Gastroesophageal sphincter (tissue), 4 donors: ENCODE measurements at places on chromosomes 4 and X. TPM values are rescaled to one million over a fixed set of nuclear protein-coding genes. Genes with fewer than 3 reads are reported as not detected.
A peak's percentile ranks its signal among the peaks of the same experiment; 100 is the strongest.

DNA sequence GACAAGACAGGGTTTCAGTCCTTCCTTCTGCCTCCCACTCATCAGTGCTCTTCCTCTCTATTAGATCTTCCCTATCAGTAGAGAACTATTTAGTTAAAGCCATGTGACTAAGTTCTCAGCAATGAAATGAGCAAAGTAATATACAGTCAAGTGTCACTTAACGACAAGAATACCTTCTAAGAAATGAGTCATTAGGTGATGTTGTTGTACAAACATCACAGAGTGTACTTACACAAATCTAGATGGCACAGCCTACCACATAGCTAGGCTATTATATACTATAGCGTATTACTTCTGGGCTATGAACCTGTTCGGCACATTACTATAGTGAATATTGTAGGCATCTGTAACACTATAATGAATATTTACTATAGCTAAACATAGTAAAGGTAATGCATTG, 71.3 kb downstream of the POU4F2 start:
- H3K27ac ChIP-seq, result no peak overlapping the region
- ATAC-seq, result no peak
- H3K27me3 ChIP-seq, result no peaks in the 10 kb centered on the region
- no peaks in the 10 kb centered on the region for H3K4me1 ChIP-seq

GRCh38 chr4:185298728-185299430, 89.5 kb downstream of the SNX25 start:
- H3K4me3 ChIP-seq, result no peak overlapping the region
- no peaks in the 10 kb centered on the region for H3K27me3 ChIP-seq
- no peak for ATAC-seq
- H3K27ac ChIP-seq, result no peak overlapping the region
- H3K36me3 ChIP-seq, result no peaks in the 10 kb centered on the region
- H3K4me1 ChIP-seq, result no peaks in the 10 kb centered on the region

DNA sequence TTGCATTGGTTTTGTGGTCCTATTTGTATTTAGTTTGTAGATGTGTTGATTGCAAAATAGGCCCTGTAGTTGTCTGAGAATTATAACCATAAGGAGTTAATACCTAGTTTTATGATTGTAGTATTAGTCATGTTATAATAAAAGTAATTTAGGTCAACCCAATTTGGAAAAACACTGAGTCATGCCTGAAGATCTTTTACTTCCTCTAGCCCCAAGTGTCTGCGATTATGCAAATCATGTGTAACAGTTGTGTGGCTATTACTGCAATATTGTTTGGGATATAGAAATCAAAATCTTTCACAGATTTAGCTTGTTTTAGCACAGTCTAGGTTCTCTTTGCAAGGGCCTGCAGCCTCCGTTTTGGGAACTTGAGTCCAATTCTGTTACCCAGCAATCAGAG, 12.6 kb downstream of the SRD5A3 start:
- peaks cover 17% of the 10 kb centered on the region for H3K4me1 ChIP-seq
- no peaks in the 10 kb centered on the region for H3K27me3 ChIP-seq
- no peaks in the 10 kb centered on the region for H3K36me3 ChIP-seq

DNA sequence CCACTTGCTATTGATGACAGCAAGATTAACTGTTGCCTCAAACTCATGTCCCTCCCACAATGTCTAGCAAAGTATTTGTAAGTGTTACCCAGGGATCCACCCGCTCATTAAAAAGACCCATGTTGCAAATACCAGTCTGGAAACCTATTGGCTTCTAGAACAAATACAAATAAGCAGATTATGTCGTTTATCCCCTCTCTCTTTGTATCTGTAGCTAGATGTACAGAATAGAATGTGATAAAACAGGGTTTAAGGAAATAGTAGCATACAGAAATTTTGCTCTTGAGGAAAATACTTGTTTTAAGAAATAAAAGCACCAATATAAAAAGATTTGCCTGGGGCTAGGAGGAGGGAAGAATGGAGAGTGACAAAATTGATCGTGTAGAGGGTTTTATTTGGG, 142.7 kb upstream of the ZIC3 start:
- H3K4me3 ChIP-seq, result no peak overlapping the region
- H3K4me1 ChIP-seq, result peaks cover 14% of the 10 kb centered on the region
- no peak for ATAC-seq
- no peaks in the 10 kb centered on the region for H3K36me3 ChIP-seq

- H3K27me3 ChIP-seq, result peaks cover 7% of the 10 kb centered on the region
- no peak overlapping the region for H3K4me3 ChIP-seq
- H3K27ac ChIP-seq, result no peak overlapping the region
Observed at GRCh38 chr4:8073206-8073863, 85.3 kb downstream of the ABLIM2 start.

DNA sequence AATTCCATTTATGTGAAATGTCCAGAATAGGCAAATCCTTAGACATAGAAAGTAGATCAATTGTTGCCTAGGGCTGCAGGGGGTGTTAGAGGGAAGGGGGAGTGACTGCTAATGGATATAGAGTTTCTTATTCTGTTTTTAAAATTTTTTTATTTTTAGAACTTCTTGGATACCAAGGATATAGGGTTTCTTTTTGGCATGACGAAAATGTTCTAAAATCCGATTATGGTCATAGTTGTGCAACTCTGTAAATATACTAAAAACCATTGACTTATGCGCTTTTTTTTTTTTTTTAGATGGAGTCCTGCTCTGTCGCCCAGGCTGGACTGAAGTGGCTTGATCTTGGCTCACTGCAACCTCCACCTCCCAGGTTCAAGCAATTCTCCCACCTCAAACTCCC, 125.2 kb upstream of the USP9X start:
- no peak for ATAC-seq
- H3K27me3 ChIP-seq, result no peaks in the 10 kb centered on the region
- H3K4me3 ChIP-seq, result no peak overlapping the region
- H3K4me1 ChIP-seq, result no peaks in the 10 kb centered on the region
- no peaks in the 10 kb centered on the region for H3K36me3 ChIP-seq

- no peak for ATAC-seq
- H3K27ac ChIP-seq, result no peak overlapping the region
- no peaks in the 10 kb centered on the region for H3K36me3 ChIP-seq
- no peaks in the 10 kb centered on the region for H3K27me3 ChIP-seq
- H3K4me1 ChIP-seq, result no peaks in the 10 kb centered on the region
Observed at GRCh38 chrX:108020631-108021030, 24.2 kb upstream of the VSIG1 start.

DNA sequence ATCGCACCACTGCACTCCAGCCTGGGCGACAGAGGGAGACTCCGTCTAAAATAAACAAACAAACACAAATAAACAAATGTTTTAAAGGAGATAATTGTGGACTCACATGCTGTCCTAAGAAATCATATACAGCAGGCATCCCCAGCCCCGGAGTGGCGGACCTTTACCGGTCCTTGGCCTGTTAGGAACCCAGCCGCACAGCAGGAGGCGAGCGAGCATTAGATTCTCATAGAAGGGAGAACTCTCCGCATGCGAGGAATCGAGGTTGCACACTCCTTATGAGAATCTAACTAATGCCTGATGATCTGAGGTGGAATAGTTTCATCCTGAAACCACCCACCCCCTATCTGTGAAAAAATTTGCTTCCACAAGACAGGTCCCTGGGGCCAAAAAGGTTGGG, 39.0 kb downstream of the EIF2S3 start:
- H3K27me3 ChIP-seq, result no peaks in the 10 kb centered on the region
- H3K4me1 ChIP-seq, result no peaks in the 10 kb centered on the region
- H3K36me3 ChIP-seq, result no peaks in the 10 kb centered on the region
- ATAC-seq, result no peak

GRCh38 chr4:52998413-52998812, 136.3 kb downstream of the RASL11B start:
- no peaks in the 10 kb centered on the region for H3K36me3 ChIP-seq
- peaks cover 44% of the 10 kb centered on the region for H3K4me1 ChIP-seq
- H3K4me3 ChIP-seq, result no peak overlapping the region
- ATAC-seq, result no peak
- H3K27me3 ChIP-seq, result no peaks in the 10 kb centered on the region
- peak overlapping the region; percentile 74 for H3K27ac ChIP-seq

Gene CPLX1
- total RNA-seq, result 0.31 TPM

Gene CDX4
- total RNA-seq, result not detected

Gene ERVMER34-1
- 0.54 TPM for total RNA-seq
